ENCODE measurements at places on chromosomes 16 and 17.
A peak's percentile ranks its signal among the peaks of the same experiment; 100 is the strongest.

- DNase-seq = no peak
These were observed 37.4 kb downstream of the TMEM186 start for GRCh38 chr16:8760021-8760420.

DNA sequence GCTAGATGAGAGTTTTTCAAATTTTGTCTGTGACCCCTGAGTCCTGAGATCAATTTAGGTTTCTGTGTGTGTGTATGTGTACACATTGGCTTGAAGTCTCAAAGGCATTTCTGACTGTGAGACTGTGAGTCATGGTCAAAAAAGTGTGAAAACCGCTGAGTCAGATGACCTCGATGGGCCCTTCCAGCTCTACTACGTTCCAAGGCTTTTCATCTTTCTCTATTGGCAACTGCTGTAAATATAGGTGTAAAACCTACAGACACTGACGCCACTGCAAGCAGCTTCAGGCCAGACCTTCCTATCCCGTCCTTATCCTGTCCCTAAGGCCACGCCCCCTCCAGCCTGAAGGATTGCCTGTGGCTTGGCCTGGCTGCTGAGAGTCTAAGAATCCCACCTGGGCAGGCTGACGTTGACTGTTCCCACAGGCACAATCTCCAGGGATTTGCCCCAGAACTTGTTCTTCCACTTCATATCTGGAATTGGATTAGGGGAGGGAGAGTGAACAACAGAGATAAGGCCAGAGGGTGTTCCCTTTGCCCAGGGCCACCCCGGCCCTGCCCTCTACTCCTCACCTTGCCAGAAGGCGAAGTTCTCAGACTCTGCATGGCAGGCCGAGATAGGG lies 11.3 kb downstream of the OSBPL7 start:
- no peak for DNase-seq

- no peak for DNase-seq
These were observed 72.1 kb downstream of the AMFR start for GRCh38 chr16:56353054-56353921.

DNA sequence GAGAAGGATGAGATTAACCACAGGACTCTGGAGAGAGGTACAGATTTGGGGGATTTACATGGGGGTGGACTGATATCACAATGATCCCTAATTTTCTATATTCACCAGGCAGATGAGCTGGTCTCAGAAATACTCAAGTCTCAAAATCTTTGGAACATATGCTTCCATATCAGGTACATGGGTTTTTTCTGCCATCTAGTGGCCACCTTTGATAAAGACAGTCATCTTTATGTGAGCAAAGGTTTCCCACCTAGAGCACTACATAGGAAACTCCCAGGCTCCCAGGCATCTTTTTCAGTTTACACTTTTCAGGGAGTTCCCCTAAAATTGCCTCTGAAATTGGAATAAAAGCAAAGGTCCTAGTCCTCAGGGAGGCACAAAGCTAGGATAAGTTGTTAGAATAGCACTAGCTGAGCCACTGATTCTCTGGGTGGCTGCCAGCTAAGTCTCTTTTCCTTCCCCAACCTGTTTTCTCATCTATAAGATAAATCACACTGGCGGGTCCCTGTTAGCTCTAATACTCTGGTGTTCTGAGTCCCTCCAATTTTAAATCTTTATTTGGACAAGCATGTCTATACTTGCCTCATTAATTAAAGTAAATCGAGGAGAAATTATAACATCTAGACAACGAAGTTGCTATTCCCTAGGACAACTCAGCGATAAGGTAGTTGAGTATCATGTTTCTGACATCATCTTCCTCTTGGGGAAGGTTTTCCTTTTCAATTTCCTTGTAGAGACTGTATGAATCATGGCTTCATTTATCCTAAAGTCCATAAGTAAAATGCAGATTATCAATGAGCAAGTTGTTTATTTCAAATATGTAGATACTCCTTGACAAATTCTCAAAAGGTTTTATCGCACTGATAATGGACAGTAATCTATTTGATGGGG lies 19.0 kb upstream of the MON1B start:
- peak; percentile 0 for DNase-seq

DNA sequence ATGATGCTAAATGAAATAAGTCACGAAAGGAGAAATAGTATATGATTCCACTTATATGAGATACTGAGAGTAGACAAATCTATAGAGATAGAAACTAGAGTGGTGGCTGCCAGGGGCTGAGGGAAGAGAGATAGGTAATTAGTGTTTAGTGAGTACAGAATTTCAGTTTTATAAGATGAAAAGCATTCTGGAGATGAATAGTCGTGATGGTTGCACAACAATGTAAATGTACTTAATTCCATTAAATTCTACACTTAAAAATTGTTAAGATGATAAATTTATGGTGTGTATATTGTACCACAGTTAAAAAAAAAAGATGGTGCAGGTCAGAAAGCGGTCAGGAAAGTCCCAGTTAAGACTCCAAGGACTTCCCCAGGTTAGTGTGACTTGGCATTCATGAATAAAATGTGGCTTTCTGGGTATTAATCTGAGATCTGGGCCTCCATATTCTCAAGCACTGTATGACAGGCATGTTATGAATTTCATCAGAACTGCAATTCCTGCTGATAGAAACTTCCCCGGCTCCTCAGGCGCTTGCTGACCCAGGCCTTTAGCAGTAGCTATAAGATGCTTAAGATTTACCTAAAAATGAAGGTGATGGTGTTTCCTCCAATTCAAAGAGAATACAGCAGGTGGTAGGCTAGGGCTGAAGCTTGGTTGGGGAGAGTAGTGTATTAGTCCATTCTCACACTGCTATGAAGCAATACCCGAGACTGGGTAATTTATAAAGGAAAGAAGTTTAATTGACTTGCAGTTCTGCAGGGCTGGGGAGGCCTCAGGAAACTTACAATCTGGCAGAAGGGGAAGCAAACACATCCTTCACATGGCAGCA lies 115.3 kb upstream of the SOX9 start:
- no peak for DNase-seq

GRCh38 chr17:82865274-82865673 lies 25.5 kb upstream of the ZNF750 start:
- no peak for DNase-seq

GRCh38 chr16:70399951-70400350 lies 38.9 kb downstream of the ST3GAL2 start:
- DNase-seq = no peak

Data from NCI-H446 (cell line).